ENCODE measurements at places on chromosomes 2 and 18.

DNA sequence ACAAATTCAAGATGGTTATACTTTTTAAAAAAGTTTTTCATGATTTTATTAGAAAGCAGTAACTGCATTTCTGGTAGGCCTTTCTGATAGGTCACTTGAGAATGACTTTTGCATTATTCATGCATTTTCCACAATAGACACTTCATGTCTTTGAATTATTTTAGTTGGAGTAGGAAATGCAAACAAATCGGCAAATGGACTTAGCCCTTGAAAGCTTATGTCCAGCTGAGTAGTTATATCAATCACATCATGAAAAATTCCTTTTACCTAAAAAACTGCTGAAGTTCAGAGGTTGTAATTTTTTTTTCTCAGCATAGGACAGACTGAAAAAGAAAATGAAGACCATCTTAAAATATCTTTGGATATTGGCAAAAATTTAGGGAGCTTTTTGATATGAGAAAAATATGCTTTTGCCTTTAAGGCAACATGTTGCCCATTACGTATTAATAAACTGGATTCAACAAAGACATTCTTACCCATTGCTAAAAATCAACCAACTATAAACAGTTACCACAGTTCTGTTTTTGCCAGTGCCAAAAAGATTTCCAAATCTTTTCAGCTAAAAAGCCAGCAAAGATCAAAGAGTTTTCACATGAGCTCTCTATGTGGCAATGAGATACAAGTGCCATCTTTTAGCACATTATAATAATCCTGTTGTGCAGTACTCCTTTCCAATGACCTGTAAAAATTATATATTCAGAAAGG is 45.5 kb upstream of the FRZB start:
- peak; percentile 3 for DNase-seq

- DNase-seq = no peak
These were observed 3.8 kb downstream of the KCNJ13 start for GRCh38 chr2:232772531-232772930.

GRCh38 chr2:43356774-43357173 is 130.4 kb upstream of the ZFP36L2 start:
- DNase-seq = peak; percentile 67

DNA sequence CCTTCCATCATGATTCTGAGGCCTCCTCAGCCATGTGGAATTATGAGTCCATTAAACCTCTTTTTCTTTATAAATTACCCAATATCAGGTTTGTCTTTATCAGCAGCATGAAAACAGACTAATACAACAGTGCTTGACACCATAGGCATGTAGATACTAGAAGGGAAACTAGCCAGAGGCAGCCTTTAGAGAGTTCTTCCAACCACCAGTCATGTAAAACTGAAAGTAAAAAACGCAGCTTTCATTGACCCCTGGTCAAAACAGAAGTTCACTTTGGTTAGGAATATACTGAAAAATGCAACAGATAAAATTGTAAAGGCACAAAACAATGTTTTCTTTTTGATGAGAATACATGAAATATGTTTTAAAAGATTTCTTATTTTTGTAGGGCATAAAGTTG is 122.8 kb upstream of the L3MBTL4 start:
- no peak for DNase-seq

GRCh38 chr2:121502781-121503180 is 27.9 kb upstream of the RNU4ATAC start:
- no peak for DNase-seq
